Urinary bladder (tissue), 4 donors: ENCODE measurements at places on chromosomes 5 and 9. TPM values are rescaled to one million over a fixed set of nuclear protein-coding genes. Genes with fewer than 3 reads are reported as not detected.

Gene JAKMIP2
- polyA plus RNA-seq = 0.49 TPM

Gene KCNMB1
- polyA plus RNA-seq = 82.8 TPM

Gene TAF1L
- polyA plus RNA-seq = 0.01 TPM

Gene MAMDC2
- 76.4 TPM for polyA plus RNA-seq

Gene EPB41L4A
- polyA plus RNA-seq = 5.0 TPM

Gene SPINK6
- polyA plus RNA-seq = not detected

Gene N4BP3
- 2.4 TPM for polyA plus RNA-seq

Gene SLC6A18
- polyA plus RNA-seq = not detected

Gene KIF12
- 0.11 TPM for polyA plus RNA-seq

Gene EIF4EBP3
- polyA plus RNA-seq = 33.2 TPM
